Activated CD4-positive, alpha-beta memory T cell treated with anti-CD3 and anti-CD28 coated beads for 36 hours (primary cell): ENCODE measurements at places on chromosomes 3 and 15. TPM values are rescaled to one million over a fixed set of nuclear protein-coding genes. Genes with fewer than 3 reads are reported as not detected.

DNA sequence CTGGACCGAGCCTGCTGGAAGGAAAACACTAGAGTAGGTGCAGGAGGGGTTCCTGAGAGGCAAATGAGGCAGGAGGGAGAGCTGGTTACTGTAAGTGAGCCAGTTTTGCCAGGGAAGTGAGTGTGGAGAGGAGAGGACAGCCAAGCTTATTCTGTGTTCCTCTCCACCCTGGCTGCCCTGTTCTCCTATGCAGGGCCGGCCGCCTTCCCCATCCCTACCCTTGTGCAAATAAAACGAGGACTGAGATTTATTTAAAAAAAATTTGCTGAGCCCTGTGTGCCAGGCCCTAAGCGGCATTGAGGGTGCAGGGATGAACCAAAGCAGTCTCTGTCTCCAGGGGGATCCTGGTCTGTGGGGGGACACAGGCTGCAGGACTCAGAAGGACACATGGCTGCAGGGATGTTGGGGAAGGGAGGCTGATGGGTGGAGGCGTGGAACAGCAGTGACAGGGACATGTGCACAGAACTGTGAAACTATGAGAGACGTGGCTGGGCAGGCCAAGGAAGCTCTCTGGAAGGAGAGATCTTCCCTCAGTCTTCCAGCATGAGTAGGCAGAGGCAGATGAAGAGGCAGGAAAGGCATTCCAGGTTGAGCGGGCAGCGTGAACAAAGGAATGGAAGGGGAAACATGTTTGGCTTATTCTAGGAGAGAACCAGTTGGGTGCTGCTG lies 12.1 kb downstream of the CORO2B start:
- DNase-seq = no peak
- H3K27ac ChIP-seq = no peak overlapping the region
- H3K4me1 ChIP-seq = peaks cover 17% of the 10 kb centered on the region
- peaks cover 7% of the 10 kb centered on the region for H3K27me3 ChIP-seq

- H3K4me1 ChIP-seq = no peaks in the 10 kb centered on the region
- H3K27ac ChIP-seq = no peak overlapping the region
- H3K36me3 ChIP-seq = peaks cover 41% of the 10 kb centered on the region
- no peak overlapping the region for H3K4me3 ChIP-seq
Measured at GRCh38 chr3:37347941-37348340, 173.6 kb upstream of the LRRFIP2 start.

DNA sequence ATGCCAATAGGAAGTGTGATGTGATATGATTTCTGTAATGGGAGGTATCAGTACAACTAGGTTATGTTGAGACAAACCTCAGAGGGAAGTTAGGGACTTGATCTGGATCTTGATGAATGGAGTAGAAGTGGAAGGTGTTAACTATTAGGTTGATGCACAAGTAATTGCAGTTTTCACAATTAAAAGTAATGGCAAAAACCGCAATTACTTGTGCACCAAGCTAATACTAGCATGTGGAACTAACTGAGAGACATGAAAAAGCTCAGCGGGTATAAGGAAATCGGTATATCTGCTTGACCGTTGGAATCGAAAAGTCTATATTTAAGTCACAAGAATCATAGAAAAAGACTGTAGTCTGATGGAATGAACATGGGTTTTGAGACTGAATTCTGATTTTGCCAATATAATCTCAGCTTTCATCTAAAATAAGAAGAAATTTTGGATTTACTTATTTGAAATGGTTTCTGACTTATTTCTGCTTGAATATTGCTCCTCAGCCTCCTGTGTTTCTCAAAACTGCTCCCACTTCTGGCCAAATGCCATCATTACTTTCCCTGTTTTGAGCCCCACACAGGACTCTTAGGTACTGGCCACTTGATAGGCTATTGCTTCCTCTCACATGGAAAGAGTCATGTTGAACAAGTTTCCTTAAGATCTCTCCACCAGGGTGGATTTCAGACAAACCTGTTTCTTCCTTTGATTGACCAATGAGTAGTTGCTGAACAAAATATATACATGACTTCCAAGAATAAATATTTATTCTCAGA lies 271.5 kb upstream of the COL8A1 start:
- no peaks in the 10 kb centered on the region for H3K36me3 ChIP-seq
- no peak overlapping the region for H3K4me3 ChIP-seq
- no peaks in the 10 kb centered on the region for H3K27me3 ChIP-seq
- H3K27ac ChIP-seq = no peak overlapping the region
- DNase-seq = no peak

GRCh38 chr15:76340803-76341365 lies 4.3 kb downstream of the ISL2 start:
- H3K27ac ChIP-seq = no peak overlapping the region
- H3K4me3 ChIP-seq = peak overlapping the region; percentile 73
- DNase-seq = peak; percentile 68

DNA sequence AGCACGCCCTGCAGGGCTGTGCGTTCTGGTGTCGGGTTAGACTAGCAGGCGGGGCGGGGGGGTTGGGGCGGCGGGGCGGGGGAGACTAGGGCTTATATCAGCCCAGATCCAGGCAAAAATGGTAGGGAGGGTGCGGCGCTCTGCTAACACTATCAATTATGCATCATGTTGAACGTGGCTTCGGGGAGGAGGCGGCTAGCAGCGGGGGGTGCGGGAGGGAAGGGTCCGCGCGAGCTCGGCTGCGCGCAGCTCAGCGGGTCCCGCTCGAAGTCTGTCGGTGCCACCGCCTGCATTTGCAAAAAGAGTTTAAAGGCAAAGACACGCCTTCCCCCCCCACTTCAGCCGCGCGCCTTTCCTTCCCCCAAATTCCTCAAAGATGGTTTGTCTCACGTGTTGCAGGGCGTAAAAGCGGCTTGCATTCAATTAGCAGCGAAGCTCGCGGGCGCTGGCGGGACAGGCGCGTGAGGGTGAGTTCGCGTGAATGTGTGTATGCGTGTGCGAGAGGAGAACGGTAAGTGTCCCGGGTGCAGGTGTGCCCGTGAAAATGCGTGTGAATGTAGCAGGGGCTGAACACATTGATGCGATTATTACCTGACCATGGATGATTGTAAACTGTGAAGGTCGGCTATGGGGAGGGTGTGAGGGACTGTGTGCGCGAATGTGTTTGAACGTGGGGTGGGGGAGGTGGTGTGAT lies at the start of gene ISLR2:
Gene ISLR2 (plus strand): TSS at position 432 of the 694 bp plus-strand sequence. CDS start 2,169 bp downstream, outside the sequence.
- no peak within 1 kb of the TSS for H3K4me3 ChIP-seq
- no peak for DNase-seq
- H3K36me3 ChIP-seq = no peaks in the 10 kb centered on the region
- H3K27ac ChIP-seq = peak within 1 kb of the TSS; percentile 54
- peaks cover 29% of the 10 kb centered on the region for H3K4me1 ChIP-seq
- peaks cover 76% of the 10 kb centered on the region for H3K27me3 ChIP-seq

DNA sequence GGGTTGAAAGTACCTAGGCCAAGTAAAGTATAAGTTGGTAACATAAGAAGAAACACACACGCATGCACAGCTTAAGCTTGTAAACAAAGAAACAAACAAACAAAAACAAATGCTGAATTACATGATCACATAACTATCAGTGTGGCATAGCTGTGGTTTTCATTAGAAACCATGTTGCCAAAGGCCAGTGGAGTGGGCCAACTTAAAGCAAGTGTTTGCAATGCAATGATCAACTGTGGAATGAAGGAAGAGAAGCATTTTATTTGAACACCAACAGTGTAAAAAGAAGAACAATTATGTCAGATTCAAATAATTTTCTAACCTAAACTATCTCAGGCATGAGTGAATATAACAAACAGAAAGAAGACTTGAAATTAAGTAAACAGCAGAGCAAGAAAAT lies 199.4 kb upstream of the STRIT1 start:
- H3K4me3 ChIP-seq = no peak overlapping the region
- H3K27ac ChIP-seq = no peak overlapping the region
- no peaks in the 10 kb centered on the region for H3K27me3 ChIP-seq
- H3K36me3 ChIP-seq = no peaks in the 10 kb centered on the region
- H3K4me1 ChIP-seq = no peaks in the 10 kb centered on the region

Gene COLQ
- 1.4 TPM for total RNA-seq

GRCh38 chr3:31235062-31235700 lies 297.5 kb upstream of the STT3B start:
- no peaks in the 10 kb centered on the region for H3K36me3 ChIP-seq
- no peak for DNase-seq
- no peaks in the 10 kb centered on the region for H3K27me3 ChIP-seq
- H3K4me3 ChIP-seq = no peak overlapping the region
- peaks cover 50% of the 10 kb centered on the region for H3K4me1 ChIP-seq

Gene COPG1
- 162 TPM for total RNA-seq

DNA sequence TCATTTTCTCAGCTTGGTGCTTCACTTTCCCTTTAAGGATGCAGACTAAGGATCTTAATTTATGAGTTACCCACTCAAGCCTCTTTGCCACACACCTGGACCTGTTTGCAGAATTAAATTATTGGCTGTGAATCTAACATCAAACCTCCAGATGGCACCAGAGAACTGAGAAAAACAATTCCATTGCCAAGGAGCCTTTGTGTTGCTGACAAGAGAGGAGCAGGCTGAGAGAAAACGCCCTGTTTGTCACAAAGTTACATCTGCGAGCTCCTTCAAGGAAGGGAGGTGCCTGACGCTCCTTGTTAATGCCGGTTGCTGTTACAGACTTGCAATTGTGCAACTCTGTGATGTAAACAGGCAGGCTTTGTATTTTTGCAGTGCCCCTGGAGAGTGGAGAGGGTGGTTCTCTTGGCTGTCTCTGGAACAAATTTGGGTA lies 36.3 kb upstream of the TMC3 start:
- DNase-seq = peak; percentile 11
- H3K36me3 ChIP-seq = no peaks in the 10 kb centered on the region
- peaks cover 20% of the 10 kb centered on the region for H3K27me3 ChIP-seq
- H3K4me1 ChIP-seq = peaks cover 9% of the 10 kb centered on the region
- no peak overlapping the region for H3K27ac ChIP-seq
- H3K4me3 ChIP-seq = no peak overlapping the region

GRCh38 chr15:96336108-96336595 lies 5.7 kb downstream of the NR2F2 start:
- peaks cover 12% of the 10 kb centered on the region for H3K4me1 ChIP-seq
- no peak for DNase-seq
- no peak overlapping the region for H3K27ac ChIP-seq
- H3K4me3 ChIP-seq = no peak overlapping the region

- no peak for DNase-seq
- H3K4me1 ChIP-seq = peaks cover 17% of the 10 kb centered on the region
- no peak overlapping the region for H3K27ac ChIP-seq
- H3K27me3 ChIP-seq = no peaks in the 10 kb centered on the region
- H3K4me3 ChIP-seq = peak overlapping the region; percentile 77
Measured at GRCh38 chr3:142028243-142028777, 121.0 kb downstream of the TFDP2 start.

GRCh38 chr3:73718326-73719110 lies 93.8 kb upstream of the PDZRN3 start:
- no peak overlapping the region for H3K4me3 ChIP-seq
- no peaks in the 10 kb centered on the region for H3K36me3 ChIP-seq
- H3K27me3 ChIP-seq = no peaks in the 10 kb centered on the region
- H3K4me1 ChIP-seq = no peaks in the 10 kb centered on the region
- no peak for DNase-seq

Gene ISG20
- 74.5 TPM for total RNA-seq

Gene CORO2B
- 0.19 TPM for total RNA-seq

GRCh38 chr15:69067296-69067695 lies 52.8 kb downstream of the NOX5 start:
- DNase-seq = no peak
- H3K4me1 ChIP-seq = no peaks in the 10 kb centered on the region
- peaks cover 6% of the 10 kb centered on the region for H3K27me3 ChIP-seq
- no peak overlapping the region for H3K27ac ChIP-seq
- H3K4me3 ChIP-seq = no peak overlapping the region

DNA sequence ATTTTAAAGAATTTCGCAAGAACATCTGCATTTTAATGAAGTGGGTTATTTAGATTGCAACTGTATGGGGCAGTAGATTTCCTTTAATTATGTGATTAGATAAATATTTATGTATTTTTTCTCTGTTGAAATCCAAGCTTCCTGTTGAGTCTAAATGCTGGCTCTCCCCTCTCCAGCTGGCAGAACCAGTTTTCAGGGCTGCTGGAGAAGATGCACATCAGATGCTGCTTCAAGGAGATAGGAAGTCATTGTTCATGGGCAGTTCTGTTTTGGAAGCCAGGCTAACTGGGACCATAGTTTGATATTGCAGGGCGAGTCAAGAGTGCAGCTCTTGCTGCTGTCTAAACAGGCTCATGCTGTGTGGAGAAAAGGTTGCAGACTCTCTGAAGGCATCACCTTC lies 97.4 kb downstream of the SLC9A9 start:
- no peaks in the 10 kb centered on the region for H3K27me3 ChIP-seq
- no peak for DNase-seq
- no peaks in the 10 kb centered on the region for H3K36me3 ChIP-seq
- H3K4me1 ChIP-seq = peaks cover 34% of the 10 kb centered on the region

- H3K27me3 ChIP-seq = no peaks in the 10 kb centered on the region
- no peak for DNase-seq
- peaks cover 87% of the 10 kb centered on the region for H3K4me1 ChIP-seq
- no peak overlapping the region for H3K4me3 ChIP-seq
- peaks cover 4% of the 10 kb centered on the region for H3K36me3 ChIP-seq
Measured at GRCh38 chr15:67138891-67139855, 73.8 kb downstream of the SMAD3 start.

Gene IGSF10
- not detected for total RNA-seq

DNA sequence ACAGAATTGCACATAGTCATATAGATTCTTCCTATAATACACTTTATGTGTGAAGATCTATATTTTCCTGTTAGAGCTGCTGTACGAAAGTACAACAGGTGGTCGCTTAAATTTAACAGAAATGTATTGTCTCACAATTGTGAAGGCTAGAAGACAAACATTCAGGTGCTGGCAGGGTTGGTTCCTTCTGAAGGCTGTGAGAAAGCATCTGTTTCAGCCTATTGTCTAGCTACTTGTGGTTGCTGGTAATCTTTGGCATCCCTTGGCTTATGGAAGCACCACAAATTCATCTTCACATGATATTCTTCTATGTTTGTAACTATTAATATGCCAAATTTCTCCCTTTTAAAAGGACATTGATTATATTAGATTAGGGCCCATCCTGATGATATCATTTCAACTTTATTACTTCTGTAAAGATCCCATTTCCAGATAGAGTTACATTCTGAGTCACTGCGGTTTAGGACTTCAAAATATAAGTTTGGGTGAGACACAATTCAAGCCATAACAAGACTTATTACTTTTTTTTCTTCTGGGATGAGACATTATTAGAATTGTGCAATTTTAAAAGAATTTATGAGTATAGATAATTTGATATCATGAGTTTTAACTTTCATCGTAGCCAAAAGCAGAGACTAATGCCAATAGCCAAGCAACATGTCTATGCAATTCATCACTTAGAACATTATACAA lies 248.1 kb upstream of the BCHE start:
- no peak for DNase-seq
- H3K4me1 ChIP-seq = no peaks in the 10 kb centered on the region
- no peaks in the 10 kb centered on the region for H3K36me3 ChIP-seq
- no peaks in the 10 kb centered on the region for H3K27me3 ChIP-seq
- H3K4me3 ChIP-seq = no peak overlapping the region
